HT1080 (cell line): ENCODE measurements at places on chromosomes 2 and 18.

GRCh38 chr18:63346031-63346430, 21.0 kb downstream of the KDSR start:
- DNase-seq: no peak

DNA sequence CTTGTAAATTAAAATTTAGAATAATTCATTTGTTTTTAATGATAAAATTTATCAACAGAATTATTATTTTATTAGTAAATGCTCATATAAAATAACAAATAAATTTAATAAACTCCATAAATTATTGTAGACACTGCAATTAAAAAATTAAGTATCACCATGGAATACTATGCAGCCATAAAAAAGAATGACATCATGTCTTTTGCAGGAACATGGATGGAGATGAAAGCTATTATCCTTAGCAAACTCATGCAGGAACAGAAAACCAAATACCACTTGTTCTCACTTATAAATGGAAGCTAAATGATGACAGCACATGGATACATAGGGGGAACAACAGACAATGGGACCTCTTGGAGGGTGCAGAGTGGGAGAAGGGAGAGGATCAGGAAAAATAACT, 29.7 kb upstream of the DSG3 start:
- no peak for DNase-seq

DNA sequence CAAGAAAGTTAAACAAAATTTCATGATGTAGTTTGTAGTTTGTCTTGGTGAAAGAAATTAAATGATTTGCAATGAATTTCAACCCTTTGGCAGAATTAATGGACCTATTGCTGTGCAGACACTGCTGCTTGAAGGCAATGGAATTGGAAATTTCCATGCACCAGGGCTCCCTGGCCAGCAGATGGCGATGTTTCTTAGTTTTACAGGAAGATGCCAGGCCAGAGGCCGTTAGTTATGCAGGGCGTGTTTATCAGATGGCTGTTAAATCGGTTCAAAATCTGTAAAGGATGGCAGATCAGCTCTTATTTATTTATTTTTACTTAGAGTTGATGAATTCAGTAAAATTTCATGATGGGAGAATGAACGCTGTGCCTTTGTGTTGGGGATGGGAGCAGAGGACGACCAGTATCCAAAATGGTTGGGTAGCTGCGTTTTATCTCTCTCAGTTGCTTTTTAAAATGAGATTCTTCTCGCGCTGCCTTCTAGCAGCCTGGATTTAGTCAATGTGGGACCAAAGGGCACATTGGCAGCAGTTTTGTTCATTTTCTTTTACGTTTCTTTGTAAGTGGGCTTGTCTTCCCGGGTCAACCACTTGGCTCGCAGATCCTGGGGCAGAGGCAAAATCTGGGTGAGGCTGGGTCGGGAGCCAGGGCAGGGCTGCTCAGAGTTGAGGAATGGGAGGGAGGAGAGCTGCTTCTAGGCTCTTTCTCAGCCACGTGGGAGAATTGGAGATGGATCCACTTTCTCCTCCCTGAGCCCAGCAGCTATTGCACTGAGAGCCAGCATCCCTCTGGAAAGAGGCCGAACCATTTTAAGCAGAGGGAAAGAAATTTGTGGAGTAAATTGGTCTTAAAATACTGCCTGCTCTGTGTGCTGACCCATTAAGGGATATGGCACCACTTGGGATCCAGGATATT, 344.0 kb downstream of the PIK3C3 start:
- peak; percentile 63 for DNase-seq

- DNase-seq: no peak
Observed at GRCh38 chr2:127585270-127585807, 49.9 kb downstream of the MYO7B start.

DNA sequence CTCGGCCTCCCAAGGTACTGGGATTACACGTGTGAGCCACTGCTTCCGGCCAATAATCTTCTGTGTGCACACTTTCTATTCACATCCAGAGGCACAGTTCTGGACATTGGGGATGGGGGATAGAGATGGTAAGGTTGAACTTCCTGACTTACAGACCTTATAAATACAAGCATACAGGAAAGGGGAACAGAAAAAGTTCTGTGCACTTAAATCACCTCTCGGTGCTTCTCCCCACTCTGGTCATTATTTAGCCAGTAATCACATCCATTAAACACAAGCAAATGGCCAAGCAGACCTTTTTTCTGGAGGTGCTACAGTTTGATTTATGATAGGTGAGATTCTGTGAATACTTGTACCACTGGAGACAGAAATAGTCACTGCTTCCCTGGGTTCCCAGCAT, 110.6 kb downstream of the CRIM1 start:
- DNase-seq: no peak

DNA sequence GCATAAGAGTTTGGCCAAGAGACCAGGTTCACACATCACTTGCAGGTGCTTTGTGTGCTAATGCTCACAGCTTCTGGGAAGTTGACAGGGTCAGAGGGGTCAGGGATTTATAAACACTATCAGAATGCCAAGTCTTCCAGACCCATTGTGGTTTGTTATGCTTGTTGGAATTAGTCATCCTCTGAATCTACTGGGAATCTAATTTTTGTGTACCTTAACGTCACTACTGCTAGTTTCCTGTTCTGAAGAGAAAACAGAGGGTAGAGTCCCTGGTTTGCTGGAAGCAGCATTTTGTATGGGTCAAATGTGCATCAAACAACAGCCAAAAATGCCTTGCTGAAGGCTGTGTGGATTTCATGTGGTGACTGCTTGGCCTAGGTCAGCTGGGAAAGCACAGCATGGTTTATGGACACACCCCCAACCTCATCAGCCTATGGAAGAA, 33.3 kb downstream of the ANTXR1 start:
- peak; percentile 81 for DNase-seq

GRCh38 chr2:2871480-2872308, 505.9 kb downstream of the EIPR1 start:
- no peak for DNase-seq

GRCh38 chr2:98726735-98727368, 4.1 kb downstream of the MGAT4A start:
- DNase-seq: no peak

DNA sequence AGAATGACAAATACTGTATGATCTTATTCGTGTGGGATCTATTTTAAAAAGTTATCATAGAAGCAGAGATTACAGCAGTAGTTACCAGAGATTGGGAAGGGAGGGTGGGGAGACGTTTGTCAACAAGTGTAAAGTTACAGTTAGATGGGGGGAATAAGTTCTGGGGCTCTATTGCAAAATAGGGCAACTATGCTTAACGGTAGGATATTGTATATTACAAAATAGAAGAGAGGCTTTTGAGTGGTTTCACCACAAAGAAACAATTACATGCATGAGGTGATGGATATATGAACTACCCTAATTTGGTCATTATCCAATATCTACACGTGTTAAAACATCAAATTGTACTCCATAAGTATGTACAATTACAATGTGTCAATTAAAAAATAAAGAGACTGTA, 123.4 kb upstream of the NOSTRIN start:
- DNase-seq: no peak
